ENCODE measurements at places on chromosomes 16 and 17.

GRCh38 chr17:58630883-58631522 is 60.8 kb downstream of the TEX14 start:
- DNase-seq: no peak

DNA sequence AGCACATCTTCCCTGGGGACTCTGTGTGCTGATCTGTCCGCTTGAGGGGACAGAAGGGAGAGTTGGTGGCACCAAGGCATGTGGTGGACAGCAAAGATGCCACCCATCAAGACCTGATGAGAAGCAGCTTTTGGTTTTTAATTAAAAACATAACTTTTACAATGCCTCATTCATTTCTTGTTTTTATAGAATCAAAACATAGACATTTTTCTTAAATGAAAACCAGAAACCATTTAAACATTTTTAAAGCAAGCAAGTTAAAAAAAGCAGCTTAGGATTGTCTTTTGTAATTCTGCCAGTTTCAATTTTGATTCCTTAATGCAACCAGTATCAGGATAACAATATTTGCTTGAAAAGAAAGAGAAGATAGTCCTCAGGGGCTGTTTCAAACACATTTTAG is 123.7 kb upstream of the AXIN2 start:
- DNase-seq: no peak

DNA sequence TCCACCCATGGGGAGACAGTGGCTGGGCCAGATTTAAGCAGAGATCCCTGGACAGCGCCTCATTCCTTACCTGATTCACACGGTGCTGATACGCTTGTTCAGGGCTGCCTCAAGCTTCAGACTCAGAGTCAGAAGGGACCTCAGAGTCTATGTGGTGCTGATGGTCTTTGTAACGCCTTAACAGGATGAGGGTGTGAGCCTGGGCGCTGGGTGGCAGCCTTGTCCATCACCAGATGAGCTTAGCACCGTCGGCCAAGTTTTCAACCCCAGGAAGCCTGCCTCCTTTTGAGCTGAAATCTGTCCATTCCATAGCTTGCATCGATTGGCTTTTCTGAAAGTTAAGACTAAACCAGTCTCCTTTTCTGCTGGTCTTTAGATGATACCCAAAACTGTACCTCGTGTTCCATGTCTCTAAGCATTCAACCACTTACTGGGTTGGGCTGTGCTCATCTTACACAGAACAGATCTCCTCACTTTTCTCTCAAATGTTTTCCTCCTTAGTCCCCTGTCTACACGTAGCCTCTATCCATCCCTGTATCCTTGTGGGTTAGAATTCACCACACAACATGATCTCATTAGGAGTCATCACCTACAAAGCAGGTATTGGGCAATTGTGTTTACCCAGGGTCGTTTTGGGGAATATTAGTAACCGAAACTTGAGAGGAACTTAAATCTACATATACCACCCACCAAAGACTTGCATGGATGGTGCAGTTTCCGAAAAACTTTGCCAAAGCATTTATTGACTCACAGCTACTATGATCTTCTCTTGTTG is 573.4 kb downstream of the CDH13 start:
- peak; percentile 3 for DNase-seq

DNA sequence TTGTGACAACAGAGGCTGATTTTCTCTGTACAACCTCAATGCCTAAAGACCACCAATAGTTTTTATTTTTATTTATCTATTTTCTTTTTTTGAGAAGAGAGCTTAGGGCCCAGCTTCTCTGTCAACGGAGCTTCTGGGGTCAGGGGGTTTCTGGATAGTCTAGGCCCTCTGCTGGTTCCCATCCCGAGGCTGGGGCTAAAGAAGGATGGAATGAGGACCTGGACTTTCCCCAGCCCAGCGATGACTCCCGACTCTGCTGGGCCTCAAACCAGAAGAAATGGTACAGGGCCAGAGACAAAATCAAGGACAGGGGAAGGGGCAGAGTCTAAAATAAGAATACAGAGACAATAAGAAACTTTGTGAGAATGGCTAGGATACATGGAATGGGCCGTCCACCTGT is 5.7 kb upstream of the TSPOAP1 start:
- DNase-seq: no peak

DNA sequence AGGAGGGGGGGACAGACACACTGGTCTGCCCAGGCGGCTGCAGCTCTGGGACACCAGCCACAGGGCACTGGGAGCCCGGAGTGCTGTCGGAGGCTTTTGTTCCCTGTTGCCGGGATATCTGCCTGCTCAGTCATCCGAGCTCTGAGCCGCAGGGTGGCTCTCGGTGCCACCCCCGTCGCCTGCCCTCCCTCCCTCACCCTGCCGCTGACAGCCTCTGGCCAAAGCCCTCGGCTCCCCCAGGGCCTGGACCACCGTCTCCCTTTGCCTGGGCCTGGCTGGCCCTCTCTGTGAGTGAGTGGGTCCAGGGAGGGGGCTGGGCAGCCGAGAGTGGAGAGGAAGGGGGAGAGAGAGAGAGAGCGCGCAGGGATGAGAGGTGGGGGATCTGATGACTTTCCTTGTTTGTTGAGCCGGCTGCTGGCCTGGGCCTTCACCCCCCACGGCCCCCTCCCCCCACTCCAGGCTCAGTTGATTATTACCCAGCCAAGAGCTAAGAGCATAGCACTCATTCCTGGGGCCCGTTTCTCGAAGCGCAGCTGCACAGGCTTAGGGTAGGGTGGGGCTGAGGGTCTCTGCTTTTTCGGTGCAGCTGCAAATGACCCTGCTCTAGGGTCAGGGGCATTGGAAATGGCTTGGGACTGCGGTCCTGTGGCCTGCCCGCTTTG is 2.7 kb downstream of the FOXJ1 start:
- DNase-seq: peak; percentile 58

DNA sequence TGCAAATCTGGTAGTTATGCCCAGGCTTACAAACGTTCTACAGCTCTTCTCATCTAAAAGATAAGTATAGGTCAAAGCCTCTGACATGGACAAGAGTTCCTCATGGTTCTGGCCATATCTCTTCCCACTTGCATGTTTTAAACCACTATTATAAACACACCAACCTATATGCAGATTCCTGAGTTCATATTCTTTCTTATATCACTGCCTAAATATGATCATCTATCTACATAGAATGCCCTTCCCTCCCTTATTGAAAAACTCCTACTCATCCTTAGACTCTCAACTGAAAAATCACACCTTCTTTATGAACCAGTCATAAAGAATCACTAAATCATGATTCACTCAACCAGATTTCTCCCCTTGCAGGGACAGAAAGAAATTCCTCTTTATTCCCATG is 128.2 kb downstream of the CEP112 start:
- DNase-seq: no peak

GRCh38 chr17:58421711-58422110 is 4.4 kb upstream of the RNF43 start:
- DNase-seq: no peak

DNA sequence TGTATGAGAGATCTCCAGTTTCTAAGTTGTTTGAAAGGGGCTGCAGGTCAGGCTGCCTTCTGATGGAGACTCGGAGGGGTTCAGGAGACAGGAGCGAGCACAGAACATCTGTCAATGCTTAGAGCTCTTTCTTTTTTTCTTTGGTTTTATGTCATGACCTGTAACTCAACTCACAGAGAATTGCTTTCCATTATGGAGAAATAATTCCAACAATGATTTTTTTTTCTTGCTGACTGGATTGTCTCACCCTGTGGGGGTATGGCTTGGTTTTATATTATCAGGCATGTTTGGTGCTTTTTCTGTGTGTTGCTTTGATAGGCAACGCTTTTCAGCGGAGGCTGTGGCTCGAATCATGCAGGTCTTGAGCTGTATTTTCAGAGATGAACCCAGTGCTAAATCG is 10.7 kb upstream of the KCNJ2 start:
- DNase-seq: no peak

- DNase-seq: no peak
These were observed 569 bp downstream of the PRSS21 start for GRCh38 chr16:2817340-2818271.

- no peak for DNase-seq
These were observed 35.4 kb upstream of the GAN start for GRCh38 chr16:81279392-81279791.

Measured in amygdala (tissue), 56 donors.